ENCODE measurements at places on chromosomes 6 and 20.

DNA sequence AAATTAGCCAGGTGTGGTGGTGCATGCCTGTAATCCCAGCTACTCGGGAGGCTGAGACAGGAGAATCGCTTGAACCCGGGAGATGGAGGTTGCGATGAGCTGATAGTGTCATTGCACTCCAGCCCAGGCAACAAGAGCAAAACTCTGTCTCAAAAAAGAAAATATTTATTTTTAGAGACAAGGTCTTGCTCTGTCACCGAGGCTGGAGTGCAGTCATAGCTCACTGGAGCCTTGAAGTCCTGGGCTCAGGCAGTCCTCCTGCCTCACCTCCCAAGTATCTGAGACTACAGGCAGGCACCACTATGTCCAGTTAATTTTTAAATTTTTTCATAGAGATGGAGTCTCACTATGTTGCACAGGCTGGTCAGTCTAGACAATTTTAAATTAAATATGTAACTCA lies 16.2 kb upstream of the CEBPB start:
- DNase-seq: no peak

GRCh38 chr20:47489448-47489872 lies 12.2 kb upstream of the NCOA3 start:
- no peak for DNase-seq

GRCh38 chr6:24667378-24667803 lies 514 bp downstream of the ACOT13 start:
- no peak for DNase-seq

- no peak for DNase-seq
These were observed 24.6 kb upstream of the SERPINB1 start for GRCh38 chr6:2866171-2866846.

DNA sequence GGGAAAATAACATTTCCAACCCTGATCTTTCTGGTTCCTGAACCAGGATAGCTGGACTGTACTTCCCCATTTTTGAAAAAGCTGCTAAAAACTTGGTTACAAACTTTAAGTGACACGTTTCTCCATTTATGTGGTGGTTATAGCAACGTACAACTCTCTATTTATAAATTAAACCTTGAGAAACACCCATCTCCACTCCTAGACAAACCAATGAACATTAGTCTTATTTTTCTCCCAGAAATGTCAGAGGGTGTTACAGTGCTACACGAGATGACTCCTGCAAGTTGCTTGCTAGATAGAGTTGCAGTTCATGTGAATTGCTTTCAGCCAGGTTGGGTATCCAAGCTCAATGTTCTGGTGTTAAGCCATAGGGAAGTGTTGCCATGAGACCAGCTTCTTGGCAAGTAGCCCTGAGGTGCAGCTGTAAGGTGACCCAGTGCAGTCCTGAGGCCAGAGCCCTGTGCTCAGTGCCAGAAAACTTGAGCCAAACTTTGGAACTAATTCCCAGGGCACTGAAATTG lies 51.3 kb upstream of the REV3L start:
- DNase-seq: no peak

DNA sequence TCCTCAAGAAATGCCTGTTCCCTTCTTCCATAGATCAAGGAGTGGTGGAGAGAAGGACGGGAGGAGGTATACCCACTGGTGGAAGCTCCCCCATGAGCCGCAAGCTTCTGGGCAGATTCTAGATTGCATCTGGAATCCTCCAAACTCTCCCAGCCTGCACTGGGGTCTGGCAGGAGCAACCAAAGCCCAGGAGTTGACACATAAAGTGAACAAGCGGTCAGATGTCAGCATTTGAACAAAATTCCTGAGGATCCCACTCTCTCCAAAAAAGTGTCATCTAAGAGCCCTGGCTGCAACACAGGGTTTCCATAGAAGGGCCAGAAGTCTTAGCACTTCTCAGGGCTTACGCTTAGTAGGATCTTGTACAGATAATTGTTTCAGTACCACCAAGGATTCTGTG lies 88.2 kb downstream of the KCNB1 start:
- DNase-seq: no peak

DNA sequence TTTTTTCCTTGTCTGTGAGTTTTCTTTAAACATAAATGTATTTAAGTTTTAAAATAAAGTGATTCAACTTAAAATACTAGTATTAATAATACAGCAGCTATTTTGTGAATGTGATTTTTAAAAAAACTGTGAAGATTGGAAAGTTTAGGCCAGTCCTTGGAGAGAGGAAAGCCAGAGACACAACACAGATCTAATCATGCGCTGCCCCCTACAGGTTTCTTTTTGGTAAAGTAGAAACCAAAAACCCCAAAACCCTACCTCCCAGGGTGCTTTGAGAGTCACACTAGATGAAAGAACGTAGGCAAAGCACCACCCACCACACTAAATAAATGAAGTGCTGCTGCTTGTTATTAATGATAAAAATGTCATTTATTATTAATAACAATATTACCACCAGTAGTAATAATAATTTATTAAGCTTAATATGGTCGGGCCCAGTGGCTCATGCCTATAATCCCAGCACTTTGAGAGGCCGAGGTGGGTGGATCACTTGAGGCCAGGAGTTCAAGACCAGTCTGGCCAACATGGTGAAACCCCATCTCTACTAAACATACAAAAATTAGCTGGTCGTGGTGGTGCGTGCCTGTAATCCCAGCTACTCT lies 33.7 kb downstream of the SLC9A8 start:
- DNase-seq: no peak

GRCh38 chr20:19212821-19213502 lies 520 bp downstream of the SLC24A3 start:
- DNase-seq: peak; percentile 6
